PC-9 (cell line): ENCODE measurements at places on chromosomes 5 and 9. TPM values are rescaled to one million over a fixed set of nuclear protein-coding genes. Genes with fewer than 3 reads are reported as not detected.

Gene SLC34A3
- 1.4 and 2.5 TPM in 2 replicates for total RNA-seq

Gene PCSK1
- not detected in 2 replicates for total RNA-seq

Gene SPINK6
- total RNA-seq, result not detected in 2 replicates

Gene NUDT2
- total RNA-seq, result 31.3 and 33.8 TPM in 2 replicates

Gene CACFD1
- total RNA-seq, result 28.7 and 32.7 TPM in 2 replicates

Gene MYOZ3
- 0.25 TPM in 1 of 2 replicates, not detected in the other for total RNA-seq

Gene NR6A1
- total RNA-seq, result 13.0 TPM in 2 replicates

Gene CLTA
- total RNA-seq, result 146 and 164 TPM in 2 replicates

Gene FAM81B
- 1.8 and 5.0 TPM in 2 replicates for total RNA-seq

Gene CMYA5
- 0.81 and 0.88 TPM in 2 replicates for total RNA-seq

Gene TXNDC8
- not detected in 2 replicates for total RNA-seq

Gene GABRP
- 2.1 and 5.2 TPM in 2 replicates for total RNA-seq

Gene PCDHGB1
- not detected in 2 replicates for total RNA-seq

Gene ZNF366
- total RNA-seq, result 0.17 TPM in 1 of 2 replicates, not detected in the other

Gene HTR4
- not detected in 2 replicates for total RNA-seq

Gene PCDHA9
- not detected in 2 replicates for total RNA-seq

Gene LIX1
- total RNA-seq, result not detected in 2 replicates

Gene FBLL1
- not detected in 2 replicates for total RNA-seq

Gene PURA
- 13.6 and 17.9 TPM in 2 replicates for total RNA-seq
